ENCODE measurements at places on chromosomes 11 and 22.

GRCh38 chr11:66240781-66241136 lies 27.7 kb upstream of the RAB1B start:
- no peak for DNase-seq

DNA sequence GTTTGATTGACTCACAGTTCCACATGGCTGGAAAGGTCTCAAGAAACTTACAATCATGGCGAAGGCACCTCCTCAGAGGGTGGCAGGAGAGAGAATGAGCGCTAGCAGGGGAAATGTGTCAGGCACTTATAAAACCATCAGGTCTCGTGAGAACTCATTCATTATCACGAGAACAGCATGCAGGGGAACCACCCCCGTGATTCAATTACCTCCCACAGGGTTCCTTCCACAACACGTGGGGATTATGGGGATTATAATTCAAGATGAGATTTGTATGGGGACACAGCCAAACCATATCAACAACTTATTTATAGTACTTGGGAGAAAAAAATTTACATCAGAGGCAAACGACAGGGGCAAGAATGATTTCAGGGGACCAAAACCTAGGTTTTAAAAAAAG lies 3.0 kb downstream of the ME3 start:
- no peak for DNase-seq

GRCh38 chr11:36558571-36559413 lies 9.0 kb upstream of the RAG1 start:
- no peak for DNase-seq

- DNase-seq = no peak
Measured at GRCh38 chr11:109641549-109641948, 219.6 kb downstream of the C11orf87 start.

- peak; percentile 79 for DNase-seq
Measured at GRCh38 chr22:17647991-17648390, 9.4 kb downstream of the BCL2L13 start.

GRCh38 chr11:24645563-24645962 lies 148.7 kb downstream of the LUZP2 start:
- no peak for DNase-seq

DNA sequence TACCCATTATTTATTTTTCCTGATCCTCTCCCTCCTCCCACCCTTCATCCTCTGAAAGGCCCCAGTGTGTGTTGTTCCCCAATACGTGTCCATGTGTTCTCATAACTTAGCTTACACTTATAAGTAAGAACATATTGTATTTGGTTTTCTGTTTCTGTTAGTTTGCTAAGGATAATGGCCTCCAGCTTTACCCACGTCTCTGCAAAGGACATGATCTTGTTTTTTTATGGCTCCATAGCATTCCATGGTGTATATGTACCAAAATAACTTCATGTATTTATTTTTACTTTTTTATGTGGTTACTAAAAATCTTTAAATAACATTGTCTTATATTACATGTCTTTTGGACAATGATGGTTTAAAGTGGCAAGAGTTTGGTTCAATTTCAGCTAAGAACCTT lies 15.2 kb downstream of the PDGFD start:
- no peak for DNase-seq

DNA sequence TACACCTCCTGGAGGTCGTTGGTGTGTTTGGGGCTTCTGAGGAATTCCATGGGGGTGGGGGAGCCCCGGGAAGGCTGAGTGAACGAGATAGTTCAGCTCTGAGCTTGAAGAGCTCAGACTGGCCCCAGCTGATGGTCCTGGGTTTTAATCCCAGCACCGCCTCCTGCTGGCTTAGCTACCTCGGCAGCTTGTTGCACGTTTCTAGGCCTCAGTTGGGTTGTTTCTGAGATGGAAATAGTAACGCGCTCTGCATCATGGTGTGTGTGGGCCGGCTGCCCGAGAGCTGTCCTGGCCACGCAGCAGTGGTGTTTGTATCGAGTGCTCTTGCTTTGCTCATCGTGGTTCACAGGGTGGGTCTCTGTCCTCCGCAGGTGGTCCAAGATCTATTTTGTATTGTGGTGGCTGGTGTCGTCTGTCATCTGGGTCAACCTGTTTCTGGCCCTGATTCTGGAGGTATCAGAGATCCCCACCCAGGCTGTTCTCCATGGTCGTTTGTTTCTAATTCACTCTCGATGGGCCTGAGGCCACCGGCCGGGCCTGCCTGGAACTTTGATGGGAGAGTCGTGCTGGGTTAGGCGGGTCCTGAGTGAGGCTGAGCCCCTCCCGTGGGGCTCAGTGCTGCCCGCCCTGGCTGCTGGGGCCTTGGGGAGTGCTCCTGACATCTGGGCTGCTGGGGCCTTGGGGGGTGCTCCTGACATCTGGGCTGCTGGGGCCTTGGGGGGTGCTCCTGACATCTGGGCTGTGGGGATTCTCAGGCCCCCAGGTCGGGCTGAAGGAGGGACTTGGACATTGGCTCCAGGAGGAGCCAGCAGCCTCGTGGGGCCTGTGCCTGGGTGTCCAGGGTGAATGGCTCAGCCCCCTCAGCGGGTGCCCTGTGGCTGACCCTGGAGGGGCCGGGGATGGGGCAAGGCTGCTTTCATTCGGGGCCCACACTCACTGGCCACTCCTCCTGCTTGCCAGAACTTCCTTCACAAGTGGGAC lies 37.7 kb downstream of the TPCN2 start:
- no peak for DNase-seq

DNA sequence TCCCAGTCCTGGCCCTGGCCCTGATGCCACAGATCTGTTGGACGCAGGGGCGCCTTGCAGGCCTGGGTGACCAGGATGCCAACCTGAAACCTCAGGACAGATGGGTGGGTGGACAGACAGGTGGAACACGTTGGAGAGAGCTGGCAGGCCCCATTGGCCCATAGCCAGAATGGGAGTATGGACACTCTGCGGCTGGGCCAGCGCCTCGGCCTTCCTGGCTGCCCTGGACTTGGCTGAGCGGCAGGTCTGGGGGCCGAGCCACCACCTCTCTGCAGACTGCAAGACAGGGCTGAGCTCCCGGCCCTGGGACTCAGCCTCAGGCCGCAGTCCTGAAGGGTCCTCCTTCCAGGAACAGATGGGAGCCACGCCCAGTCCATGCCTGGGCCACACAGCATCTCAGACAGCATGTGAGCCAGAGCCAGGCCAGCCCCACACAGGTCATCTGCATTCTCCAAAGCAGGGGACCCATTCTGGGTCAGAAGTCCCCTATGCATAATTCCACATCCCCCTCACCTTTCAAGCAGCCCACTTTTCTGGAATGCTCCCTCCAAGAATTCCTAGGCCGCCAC lies 14.1 kb downstream of the WNT7B start:
- DNase-seq = no peak

DNA sequence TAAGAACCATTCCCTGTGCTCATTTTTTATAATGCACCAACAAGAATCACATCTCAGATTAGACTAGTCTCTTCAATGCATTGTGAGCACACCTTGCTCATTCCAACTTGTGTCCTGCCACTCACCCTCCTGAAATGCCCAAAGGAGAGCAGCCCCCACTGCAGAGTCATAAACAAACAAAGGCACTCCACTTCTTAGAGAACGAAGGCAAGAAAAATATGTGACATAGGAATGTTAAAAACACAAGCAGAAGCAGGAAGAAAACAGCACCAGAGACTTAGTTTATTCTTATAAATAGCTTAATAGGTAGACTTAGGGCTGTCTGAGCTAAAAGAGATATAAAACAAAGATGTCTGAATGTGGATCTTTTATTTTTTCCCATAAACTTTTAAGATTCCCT lies 57.2 kb downstream of the GUCY1A2 start:
- no peak for DNase-seq

DNA sequence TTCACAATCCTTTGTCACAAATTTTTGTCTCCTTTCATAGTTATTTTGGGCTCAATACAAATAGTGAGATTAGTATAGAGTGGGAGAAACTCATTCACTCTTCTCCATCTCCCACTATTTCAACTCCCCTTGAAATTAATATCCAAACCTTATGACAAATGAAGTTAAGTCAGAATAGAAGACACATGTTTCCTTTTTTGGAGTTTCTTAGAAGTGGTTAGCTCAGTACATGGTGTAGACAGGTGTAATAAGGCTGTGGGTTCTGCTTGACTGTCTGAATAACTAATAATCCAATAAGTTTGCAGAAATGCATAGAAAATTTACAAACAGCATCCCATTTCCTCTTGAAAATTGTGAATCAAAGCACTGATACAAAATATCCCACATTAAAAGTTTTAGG lies 10.8 kb upstream of the HSPA8 start:
- DNase-seq = no peak

DNA sequence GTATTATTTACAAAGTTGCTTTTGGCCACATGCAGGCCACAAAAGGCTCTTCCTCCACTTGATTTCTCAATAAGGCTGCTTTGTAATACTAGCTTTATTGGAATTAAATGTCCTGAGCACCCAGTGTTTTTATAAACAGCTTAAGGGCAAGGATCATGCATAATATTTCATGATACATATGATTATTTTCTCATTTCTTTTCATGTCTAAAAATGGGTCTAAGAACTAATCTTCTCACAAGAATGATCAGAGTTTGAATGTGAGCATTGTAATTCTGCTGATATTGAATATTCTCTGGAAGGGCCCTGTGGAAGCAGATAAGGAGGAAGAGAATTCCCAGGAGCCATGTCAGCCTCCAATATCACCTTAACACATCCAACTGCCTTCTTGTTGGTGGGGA lies at the start of gene OR52K2:
Gene OR52K2 (plus strand): TSS at position 301 of the 400 bp plus-strand sequence. CDS start 45 bp downstream, at position 346.
- no peak for DNase-seq

DNA sequence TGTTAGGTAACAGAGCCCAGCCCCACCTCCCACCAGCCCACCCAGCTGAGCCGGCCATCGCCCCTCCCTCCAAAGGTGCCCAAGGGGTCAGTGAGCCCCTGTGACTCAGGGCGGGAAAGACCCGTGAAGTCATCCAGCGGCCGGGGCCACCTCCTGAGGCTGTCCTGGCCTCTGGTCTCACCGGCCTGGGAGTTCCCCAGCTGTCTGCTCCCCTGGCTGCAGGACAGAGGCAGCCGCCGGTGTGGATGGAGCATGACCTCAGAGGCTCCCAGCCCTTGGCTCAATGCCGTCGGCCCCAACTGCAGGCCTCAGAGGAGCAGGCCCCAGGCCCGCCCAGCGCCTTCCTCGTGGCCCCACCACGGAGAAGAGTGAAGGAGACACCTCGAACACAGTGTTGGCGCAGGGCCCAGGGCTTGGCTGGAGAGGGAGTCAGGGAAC lies 28.7 kb downstream of the RPL3 start:
- DNase-seq = peak; percentile 48

DNA sequence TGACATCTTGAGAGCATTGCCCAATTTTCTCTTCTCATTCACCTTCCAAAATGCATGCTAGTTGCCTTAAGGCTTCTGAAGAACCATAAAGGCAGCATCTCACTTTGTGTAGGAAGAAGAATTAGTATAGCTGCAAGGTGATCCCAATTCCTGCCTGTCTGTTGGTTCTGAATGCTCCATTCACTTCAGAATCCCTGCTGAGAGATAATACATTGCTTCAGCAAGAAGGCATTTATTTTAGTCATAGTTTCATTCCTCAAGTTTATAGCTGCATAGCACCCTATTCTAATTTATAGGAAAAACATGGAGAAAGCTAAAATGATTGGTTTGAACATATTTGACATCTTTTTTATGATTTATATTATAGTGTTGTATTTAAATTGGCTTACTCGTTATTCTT lies 181.3 kb downstream of the METTL15 start:
- no peak for DNase-seq

- no peak for DNase-seq
Measured at GRCh38 chr22:27575348-27575747, 226.2 kb downstream of the MN1 start.

GRCh38 chr11:36409152-36409816 lies 100.8 kb downstream of the TRAF6 start:
- DNase-seq = peak; percentile 27

DNA sequence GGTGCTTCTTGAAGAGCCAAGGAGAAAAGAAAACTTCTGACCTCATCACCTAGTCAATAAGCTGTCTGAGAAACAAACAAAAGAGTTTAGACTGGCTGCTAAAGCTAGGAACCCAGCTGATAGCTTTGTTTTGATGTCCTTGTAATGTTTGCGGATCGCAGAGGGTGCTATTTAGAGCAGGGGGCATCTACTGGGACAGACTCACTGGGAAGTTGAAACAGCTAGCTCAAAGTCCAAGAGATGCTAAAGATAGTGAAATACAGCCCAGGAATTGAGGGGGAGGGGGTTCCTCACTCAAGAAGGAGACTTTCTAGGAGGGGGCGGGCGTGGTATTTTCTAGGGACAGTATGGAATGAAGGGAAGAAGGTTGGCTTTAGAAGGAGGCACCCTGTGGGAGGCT lies 18.9 kb downstream of the ZBTB16 start:
- no peak for DNase-seq

- DNase-seq = no peak
Measured at GRCh38 chr22:22130953-22131608, 113.5 kb upstream of the VPREB1 start.

DNA sequence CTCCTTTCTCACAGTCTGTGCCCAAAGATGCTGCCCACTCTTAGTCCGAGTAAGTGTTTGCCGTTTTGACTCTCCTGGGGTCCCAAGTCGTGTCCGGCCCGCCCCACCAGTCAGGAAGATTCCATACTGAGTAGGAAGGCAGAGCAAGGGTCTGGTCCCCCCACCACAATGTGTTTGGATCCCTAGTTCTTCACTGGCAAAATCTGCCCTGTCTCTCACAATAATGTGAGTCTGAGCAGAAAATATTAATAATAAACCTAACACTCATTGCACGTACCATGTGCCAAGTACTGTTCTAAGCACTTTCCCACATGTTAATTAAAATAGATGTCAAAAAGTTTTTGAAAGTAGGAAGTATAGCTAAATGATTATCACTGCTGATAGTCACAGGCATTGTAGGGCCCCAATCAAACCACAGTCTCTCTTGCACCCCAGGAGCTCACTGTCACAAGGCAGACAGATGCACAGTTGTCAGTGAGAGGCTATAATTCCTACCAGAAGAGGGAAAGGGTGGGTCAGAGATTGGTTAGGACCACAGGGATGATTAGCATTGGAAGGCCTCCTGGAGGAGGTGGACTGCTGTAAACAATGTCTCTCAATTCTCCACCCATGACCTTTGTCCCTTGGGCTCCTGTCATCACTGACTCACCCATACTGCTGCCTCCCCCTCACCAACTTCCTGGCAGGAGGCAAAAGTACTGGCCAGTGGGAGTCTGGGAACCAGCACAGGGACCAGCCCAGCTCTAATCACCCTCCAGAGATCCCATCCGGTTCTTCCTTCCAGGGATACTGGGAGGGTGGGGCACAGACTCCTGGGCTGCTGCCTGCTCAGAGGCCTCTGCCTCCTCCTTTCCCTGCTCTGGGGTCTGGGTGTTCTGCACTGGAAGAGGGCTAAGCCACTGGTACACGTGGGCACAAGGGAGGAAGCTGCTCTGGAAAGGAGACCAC lies 1.0 kb upstream of the POLD4 start:
- peak; percentile 89 for DNase-seq

GRCh38 chr11:79291948-79292347 lies 148.9 kb downstream of the TENM4 start:
- DNase-seq = no peak

Measured in suppressor macrophage (primary cell).